A549 treated with dexamethasone at 1 μM for 4 hours (cell line): ENCODE measurements at places on chromosomes 5 and 9. TPM values are rescaled to one million over a fixed set of nuclear protein-coding genes. Genes with fewer than 3 reads are reported as not detected.

Gene TNFSF8
- total RNA-seq, result not detected in 5 replicates

Gene CCL21
- not detected in 5 replicates for total RNA-seq

Gene OR1Q1
- 0.16 TPM in 1 of 5 replicates, not detected in the others for total RNA-seq

Gene IFNE
- 0.49 to 0.83 TPM (median 0.73 TPM) in 5 replicates for total RNA-seq

Gene PIGO
- 36.4 to 47.2 TPM (median 46.2 TPM) in 5 replicates for total RNA-seq

Gene HMGXB3
- total RNA-seq, result 27.9 to 37.0 TPM (median 35.0 TPM) in 5 replicates

Gene OMD
- not detected in 5 replicates for total RNA-seq

Gene TDRD7
- 11.9 to 13.2 TPM (median 12.5 TPM) in 5 replicates for total RNA-seq

Gene SPINK4
- not detected in 5 replicates for total RNA-seq

Gene COL23A1
- not detected in 5 replicates for total RNA-seq
